ENCODE measurements at places on chromosomes 12 and 14.
A peak's percentile ranks its signal among the peaks of the same experiment; 100 is the strongest.

GRCh38 chr12:118064608-118065007, 3.6 kb upstream of the WSB2 start:
- peak; percentile 45 for DNase-seq

DNA sequence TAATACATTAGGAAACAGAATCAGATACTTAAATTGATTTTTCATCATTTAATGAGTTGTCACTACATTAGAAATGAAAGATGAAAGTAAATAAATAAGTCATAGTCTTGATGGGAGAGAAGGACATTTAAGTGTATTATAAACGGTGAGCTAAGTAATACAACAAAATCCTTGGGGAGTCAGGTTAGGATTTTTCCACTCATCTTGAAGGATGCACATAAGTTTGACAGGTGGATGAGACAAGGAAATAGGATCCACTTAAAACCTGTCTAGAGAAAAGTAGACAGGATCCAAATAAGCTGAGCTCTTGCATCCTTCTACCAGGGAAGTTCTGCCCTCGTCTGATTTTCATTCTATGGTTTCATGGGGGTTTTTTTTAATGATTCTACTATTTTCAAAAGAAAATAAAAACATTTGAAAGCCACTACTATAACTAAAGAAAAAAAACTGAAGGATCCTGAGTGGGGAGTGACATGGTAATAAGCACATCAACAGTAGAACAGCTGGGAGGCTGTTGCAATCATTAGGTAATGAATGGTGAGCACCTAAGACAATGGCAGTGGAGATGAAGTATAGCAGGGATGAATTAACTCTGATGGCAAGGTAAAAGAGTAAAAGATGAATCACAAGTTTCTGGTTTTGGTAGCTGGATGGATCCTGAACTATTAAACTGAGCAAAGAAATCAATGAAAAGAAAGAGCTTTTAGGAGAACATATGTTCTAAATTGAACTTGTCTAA, 17.0 kb downstream of the CEP128 start:
- no peak for DNase-seq

DNA sequence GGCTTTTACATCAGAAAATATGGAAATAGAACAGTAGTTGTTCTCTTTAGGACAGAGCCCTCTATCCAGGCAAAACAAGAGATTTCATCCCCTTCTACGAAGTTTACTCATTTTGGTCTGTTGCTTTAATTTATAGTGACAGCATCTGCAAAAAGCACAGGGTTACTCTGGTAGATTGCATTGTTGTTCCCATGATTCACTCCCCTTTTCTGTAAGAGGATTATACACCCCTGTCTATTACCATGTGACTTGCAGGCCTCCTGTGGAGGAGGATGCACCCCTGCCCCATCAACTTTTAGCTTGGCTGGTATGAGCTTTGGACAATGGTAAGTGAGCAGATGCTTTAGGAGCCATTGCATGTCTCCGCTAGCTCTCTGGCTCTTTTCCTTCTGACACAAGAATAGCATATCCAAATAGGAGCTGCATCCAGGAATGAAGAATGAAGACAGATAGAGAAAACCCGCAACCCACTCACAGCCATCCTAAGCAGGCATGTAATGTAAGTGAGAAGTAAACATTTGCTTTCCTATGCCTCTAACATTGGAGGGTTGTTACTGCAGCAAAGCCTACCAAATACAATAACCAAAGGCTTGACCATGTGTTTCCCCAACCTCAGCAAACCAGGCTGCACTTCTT, 304.2 kb downstream of the AKAP6 start:
- DNase-seq = no peak

- no peak for DNase-seq
These were observed 639.4 kb upstream of the TBX3 start for GRCh38 chr12:115323223-115323905.

- DNase-seq = peak; percentile 31
These were observed 31.2 kb downstream of the TC2N start for GRCh38 chr14:91835920-91836843.

- no peak for DNase-seq
These were observed 11.3 kb downstream of the BDKRB1 start for GRCh38 chr14:96267336-96267735.
